ENCODE measurements at places on chromosomes 6 and 20.

DNA sequence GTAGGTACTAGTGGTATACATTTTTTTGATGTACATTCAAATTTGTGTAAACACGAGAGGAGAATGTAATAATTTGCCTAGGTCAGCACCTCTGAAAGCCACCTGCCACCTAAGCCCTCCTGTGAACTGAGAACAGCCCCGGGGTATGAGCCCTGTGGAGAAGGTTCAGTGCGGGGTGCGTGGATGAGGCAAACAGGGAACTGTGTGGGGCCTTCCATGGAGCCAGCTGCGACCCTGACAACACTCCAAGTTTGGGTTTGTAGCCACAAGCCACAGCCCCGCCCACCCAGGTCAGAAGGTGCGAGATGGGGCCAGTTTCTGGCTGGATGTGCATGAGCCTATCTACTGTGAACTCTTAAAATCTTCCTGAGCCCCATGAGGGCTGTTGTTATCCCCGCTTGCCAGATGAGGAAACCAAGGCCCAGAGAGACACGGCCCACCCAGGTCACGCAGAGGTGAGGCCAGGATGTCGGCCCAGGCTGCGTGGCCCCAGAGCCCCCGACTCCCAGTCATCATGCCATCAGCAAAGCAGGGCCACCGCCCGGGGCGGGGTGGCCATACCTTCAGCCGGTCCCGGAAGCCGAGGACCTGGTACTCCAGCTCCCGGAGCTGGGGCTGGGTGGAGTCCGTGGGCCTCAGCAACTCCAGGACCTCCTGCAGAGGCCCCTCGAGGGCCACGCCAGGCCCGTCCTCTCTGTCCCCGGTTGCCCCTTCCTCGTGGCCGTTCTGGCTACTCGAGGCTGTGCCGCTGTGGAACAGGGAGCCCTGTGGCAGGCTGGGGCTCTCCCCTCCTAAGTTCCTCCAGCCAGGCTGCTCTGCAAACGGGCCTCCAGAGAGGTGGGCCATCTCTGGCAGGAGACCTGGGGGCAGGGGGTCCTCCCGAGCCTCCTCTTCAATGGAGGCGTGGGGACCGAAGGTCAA, 89.6 kb downstream of the RIPOR3 start:
- no peak for DNase-seq

DNA sequence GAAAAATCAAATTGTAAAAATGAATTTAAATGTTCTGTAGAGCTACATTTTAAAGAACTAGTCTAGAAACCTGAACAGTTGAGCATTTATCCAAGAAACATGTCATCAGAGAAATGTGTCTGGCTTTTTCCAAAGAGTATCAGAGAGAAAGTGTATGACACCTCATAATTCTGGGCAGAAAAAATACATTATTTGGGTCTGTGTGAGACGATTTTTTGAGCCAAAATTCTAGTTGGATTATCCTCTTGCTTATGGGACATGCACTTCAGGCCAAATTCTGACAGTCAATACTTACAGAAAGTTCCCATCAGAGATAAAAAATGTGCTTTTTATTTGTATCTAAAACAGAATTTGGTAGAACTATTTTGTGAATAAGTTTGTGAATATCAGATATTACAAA, 1242.7 kb downstream of the EPHA7 start:
- DNase-seq = no peak

DNA sequence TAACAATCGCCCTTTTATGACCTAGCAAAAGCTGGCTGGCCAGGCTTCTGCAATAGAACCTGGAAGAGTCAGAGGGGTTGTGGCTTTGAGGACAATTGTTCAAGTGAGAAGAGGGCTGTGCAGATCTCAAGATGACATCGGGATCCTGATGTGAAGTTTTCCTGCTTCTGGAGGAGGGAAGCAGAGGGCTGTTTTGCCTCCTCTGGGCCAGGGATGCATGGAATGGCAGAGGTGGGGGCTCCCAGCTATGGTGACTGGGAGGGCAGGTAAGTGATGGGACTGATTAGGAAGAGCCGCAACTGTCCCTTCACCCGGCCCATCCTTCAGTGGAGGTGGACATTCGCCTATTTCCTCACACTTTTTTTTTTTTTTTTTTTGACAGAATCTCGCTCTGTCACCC, 43.4 kb upstream of the BLCAP start:
- no peak for DNase-seq

DNA sequence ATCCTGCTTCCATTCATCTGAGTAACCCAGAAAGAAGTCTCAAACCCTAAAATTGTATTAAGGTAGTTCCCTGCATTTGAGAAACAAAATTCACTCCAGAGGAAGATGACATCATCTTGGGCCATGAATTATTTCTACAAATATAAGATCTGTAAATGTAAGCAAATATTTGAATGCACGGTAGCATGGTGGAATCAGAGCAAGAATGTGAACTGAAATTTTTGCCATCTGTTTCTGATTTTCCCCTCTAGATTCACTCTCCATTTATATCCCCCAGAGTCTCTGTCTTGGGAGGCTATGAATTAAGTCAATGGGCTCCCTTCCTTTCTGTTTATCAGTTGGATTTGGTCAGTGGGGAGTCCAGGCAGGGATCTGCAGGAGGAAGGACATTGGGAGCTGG, 5.8 kb upstream of the MAP3K5 start:
- DNase-seq = no peak

DNA sequence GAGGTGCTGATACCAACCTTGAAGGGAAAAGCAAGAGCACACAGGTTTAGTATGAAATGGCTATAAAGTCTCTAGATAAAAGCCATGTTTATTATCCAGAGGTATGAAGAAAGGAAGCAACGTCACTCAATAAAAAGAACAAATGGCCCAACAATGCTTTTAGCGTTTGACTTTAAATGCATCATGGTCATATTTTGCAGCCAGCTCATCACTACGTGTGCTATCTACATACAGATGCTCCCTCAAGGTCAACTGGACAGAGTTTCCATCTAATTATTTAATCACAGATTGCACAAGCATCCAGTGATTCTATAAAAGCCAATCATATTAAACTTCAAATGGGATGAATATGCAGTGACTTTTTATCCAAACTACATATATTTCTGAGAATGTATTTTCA, 127.6 kb upstream of the SYNDIG1 start:
- DNase-seq = no peak

DNA sequence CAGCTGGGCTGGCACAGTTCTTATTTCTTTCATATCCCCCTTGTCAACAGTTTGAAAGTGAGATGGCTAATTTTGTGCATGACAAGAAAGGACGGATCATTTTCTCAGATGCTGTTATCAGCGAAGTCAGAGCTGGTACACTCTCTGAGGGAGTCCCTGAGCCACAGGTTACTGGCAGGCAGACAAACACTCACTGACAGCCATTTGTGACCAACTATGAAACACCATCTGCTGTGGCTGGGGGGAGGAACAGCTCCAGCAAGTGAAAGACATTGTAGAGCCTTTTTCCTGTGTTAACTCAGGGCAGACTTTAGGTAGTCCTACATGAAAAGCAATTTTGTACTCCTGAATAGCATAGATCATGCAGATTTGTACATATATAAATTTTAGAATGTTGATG, 22.2 kb downstream of the OLIG3 start:
- no peak for DNase-seq

DNA sequence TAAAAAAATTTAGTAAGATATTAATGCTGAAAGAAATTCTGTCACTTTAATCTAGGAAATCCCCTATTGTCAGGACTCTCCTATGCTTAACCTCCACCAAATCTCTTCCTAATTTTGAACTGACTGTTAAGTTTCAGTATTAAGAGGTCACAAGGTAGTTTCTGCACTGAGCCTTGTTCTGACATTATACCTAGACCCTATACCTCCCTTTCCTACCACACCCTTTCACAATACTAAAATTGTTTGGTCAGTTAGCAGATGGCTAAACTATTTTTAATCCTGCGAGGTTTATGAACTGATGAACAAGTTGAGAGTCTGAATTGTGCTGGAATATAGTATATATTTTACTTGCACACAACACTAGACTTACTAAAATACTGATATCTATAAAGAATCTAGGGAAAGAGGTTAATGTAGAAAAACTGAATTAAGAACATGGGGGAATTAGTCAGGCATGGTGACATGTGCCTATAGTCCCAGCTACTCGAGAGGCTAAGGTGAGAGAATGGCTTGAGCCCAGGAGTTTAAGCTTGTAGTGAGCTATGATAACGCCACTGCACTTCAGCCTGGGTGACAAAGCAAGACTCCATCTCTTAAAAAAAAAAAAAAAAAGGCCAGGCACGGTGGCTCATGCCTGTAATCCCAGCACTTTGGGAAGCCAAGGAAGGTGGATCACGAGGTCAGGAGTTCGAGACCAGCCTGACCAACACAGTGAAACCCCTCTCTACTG, 51.5 kb downstream of the HBS1L start:
- no peak for DNase-seq

DNA sequence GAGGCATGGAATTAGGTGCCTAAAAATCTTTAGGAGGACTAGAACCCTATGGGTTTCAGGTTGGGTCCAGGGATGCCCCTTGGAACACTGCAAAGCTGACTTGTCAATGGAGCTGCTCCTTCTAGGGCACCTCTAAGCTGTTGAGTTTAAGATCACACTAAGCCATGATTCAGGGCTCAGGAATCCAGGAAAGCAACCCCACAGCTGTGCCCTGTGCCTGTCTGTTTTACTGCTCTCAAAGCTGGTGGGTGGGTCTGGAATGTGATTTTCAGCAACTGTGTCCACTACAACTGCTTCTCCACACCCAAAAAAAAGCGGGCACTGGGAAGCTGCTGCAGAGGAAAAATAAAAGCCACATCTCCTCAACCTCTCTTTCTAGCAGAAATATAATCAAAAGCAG, 310.4 kb upstream of the MOCS1 start:
- no peak for DNase-seq

GRCh38 chr6:29875257-29875656, 47.6 kb downstream of the HLA-G start:
- no peak for DNase-seq

DNA sequence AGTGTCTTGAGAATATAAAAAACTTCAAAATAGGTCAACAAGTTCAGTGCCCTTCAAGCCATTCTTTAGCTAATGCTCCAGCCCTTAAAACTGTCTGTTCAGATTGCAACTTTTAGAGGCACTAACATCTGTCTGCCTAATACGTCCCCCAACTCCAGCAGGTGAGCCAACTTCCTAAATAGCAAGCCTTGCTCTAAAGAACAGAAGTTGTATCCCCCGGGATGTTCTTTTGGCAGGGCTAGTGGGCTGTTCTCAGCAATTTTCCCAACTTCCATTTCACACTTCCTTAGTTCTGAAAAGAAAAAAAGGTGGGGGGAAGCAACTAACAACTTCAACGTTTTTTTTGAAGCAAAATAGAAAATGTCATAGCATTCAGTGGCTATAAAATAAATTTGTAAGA, 290.0 kb upstream of the PTCHD4 start:
- no peak for DNase-seq

GRCh38 chr6:44388887-44389286, 1.4 kb downstream of the CDC5L start:
- no peak for DNase-seq

DNA sequence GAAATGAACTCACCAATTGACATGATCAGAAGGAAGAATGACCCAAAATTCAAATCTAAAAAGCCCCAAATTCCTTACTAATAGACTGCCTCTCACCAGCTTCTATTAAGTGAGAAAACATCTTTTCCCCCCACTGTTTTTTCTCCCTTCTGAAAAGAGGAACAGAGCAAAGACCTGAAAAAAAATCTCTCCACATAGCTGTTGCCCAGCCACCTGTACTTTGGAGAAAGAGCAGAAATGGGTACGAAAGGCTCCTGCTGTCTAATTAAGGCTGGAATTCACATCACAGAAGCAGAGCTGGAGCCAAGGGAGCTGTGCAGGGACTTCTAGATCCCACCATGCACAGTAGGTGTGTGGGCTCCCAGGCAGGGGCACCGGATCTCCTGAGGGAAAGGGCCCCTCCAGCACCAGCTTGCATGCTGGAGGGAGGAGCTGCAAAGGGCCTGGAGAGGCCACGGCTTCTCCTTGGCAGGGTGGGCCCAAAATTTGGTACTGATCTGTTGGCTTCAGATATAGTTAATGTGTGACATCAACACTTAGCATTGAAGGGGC, 73.2 kb upstream of the DUSP22 start:
- no peak for DNase-seq

GRCh38 chr6:32086661-32087573, 22.2 kb downstream of the TNXB start:
- DNase-seq = no peak

- DNase-seq = no peak
These were observed 8.3 kb downstream of the OARD1 start for GRCh38 chr6:41063884-41064285.

- no peak for DNase-seq
These were observed 27.5 kb upstream of the NHSL1 start for GRCh38 chr6:138526822-138527235.

DNA sequence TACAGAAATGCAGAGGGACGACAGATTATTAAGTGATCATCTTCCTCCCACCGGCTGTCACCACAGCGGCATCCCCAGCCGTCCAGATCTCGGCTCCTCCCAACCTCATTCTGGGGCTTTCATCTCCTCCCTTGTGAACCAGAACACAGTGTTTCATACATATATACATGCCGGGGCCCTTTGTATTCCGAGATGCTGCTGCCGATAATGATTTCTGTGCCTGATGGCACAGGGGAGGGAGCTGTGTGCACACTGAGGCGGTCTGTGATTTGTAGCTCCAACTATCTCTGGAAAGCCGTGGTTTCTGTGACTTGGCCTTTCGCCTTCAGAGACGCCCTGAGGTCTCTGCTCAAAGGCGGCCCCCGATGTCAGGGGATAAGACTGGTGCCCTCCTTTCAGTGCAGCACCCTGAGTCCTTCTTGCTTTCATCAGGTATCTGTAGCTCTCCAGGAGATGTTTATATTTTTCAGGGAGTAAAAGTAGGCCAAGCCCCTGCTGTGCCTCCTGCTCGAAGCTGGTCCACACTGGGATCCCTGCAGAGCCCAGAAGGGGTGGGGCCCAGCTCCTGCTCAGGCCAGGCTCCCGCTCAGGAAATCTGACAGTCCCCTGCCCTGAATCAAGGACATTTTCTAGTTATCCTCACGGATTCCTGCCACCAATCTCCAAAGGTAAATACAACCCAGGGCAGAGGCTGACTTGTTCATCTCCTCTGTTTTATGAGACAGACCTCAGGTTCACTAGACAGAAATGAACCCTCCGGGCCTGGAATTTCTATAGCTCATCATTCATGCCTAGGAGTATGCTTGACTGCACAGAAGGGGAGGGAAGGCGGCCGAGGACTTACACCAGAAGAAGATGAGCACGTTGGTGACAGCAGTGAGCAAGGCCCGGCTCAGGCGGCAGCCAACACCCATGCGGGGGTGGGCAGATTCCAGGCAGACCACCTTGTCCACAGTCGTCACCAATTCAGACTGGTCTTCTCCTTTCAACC, 11.2 kb downstream of the LEMD2 start:
- no peak for DNase-seq
